ENCODE measurements at places on chromosomes 11 and 22.

GRCh38 chr22:39873965-39874364 lies 19.6 kb downstream of the ENTHD1 start:
- DNase-seq, result no peak

DNA sequence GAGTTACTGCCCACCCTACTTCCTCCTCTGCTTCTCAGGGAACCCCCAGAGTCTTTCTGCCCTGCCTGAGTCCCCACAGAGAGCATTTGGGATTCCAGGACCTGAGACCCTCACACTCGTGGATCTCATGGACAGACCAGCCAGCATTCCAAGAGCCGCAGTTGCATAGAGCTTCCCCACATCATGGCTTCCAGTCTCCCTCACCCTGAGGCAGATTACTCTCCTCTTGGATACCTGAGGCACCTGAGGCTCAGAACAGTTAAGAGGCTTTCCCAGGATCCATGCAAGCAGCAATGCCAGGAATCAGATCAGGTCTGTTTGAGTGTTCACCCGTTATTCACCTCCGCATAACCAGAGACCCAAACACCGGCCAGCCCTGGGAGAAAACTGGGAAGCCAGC lies 102.2 kb downstream of the TRIM29 start:
- no peak for DNase-seq

DNA sequence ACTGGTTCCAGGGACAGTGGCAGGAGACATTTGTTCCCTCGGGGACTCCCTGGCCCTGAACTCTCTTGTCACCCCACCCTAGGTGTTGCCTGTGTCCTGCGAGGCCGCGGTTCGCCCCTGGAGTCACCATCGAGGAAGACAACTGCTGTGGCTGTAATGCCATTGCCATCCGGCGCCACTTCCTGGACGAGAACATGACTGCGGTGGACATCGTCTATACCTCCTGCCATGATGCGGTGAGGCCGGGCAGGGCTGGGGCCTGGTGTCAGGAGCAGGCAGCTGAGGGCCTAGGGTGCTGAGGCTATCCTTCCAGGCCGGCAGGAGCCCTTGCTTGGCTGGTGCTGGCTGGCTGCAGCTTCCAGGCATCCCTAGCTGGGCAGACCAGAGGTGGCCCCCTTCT lies 17.7 kb upstream of the MYRF start:
- no peak for DNase-seq

DNA sequence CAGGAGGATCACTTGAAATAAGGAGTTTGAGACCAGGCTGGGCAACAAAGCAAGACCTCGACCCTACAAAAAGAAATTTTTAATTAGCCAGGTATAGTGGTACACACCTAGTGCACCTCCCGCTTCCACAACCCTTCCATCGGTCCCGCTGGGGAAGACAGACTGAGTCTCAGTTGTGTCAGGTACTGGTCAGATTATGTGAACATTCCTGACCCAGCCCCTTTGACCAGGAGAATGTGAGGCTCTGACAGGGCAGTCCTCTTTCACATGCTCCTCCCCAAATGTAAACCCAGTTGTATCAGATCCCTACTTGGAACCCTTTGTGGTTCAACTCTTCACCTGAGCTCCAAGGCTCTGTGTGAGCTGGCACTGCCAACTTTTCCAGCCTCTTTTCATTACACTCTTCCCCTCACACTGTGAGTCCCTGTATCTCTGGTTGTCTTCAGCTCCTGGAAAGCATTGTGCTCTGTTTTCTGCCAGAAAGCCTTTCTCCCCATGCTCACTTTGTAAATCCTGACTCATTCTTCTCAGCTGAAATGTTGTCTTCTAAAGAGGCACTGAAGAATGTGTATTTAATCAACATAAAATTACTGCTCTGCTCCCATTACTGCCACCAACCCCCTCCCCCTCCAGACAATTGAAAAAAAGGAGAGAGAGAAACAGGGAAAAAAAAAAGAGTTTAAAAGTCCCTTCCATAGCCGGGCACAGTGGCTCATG lies 2.1 kb upstream of the TTLL12 start:
- DNase-seq, result no peak

DNA sequence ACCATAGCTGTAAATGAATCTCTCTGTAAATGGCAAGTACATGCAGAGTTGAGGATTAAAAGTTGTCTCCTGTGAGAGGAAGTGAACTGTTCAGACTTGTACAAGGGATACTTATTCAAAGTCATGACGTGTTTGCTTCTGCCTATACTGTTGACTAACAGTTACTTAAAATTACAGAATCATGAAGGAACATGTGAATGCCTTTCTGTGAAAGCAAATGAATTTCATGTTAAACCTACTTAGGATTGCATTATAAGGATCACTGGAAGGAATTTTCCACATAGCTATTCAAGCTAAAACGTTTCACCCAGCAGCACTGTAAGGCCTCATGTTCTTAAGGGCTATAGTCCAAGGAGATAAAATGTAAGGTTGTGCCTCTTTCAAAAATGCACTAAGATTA lies 93.4 kb upstream of the BIRC3 start:
- no peak for DNase-seq

GRCh38 chr22:46490538-46490937 lies 46.9 kb downstream of the CELSR1 start:
- no peak for DNase-seq

DNA sequence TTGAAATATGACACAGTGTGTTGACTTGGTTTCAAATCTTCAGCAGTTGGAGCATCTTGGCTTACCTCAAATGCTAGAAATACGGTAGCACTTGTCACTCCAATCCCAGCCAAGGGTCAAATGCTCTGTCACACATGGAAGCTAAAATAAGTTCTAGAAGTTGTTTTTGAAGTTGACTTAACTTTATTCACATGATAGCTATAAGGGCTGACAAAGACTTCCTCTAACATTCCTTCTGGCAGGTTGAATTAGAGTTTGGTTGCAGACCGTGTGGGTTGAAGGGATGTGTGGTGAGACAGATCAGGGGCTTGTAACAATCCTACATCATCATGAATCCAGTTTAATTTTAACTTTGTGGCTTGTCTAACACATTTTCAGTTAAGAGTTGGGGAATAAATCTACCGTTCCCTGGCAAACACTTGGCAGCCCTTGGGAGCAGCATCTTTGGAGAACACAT lies 4.6 kb downstream of the SLN start:
- no peak for DNase-seq

GRCh38 chr22:43826142-43827002 lies 14.3 kb upstream of the EFCAB6 start:
- no peak for DNase-seq

- DNase-seq, result no peak
Observed at GRCh38 chr22:22396741-22397291, 111.7 kb downstream of the ZNF280B start.

DNA sequence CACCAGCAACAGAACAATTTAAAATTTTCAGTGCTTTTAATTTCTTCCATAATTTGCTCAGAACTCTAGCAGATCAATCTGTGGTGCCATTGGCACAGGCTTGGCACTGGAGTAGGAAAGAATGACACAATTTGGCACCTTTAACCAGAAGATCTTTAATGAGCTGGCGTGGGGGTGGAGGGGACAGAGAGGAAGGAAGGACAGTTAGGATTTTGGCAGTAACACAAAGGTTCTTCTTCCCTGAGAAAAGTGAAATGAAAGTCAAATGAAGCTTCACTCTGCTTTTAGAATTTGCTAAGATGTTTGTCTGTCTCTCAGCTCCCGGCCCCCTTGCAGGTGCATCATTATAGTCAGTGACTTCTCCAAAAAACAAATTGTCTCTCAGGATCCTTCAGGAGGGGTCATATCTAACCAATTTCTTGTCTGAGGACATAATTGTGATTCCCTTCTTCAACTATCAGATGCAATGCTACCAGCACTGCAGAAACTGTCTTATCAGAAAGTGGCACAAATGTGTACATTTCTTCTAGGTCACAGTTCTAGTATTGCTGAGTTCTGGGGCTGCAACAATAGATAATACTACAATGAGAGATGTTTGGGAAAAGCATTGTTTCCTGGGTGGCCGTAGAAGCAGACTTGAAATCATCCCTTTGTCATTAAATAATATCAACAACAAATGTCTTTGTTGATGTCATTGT lies 66.8 kb downstream of the CSTPP1 start:
- DNase-seq, result no peak
